ENCODE measurements at places on chromosomes 6 and 20. TPM values are rescaled to one million over a fixed set of nuclear protein-coding genes. Genes with fewer than 3 reads are reported as not detected.

CDS2 gene
- total RNA-seq: 26.2 TPM

IL17A gene
- total RNA-seq: 0.12 TPM

MEP1A gene
- total RNA-seq: not detected

HEBP2 gene
- total RNA-seq: 37.3 TPM
